GM13977 (cell line): ENCODE measurements at places on chromosomes 2 and 18.

- no peak for DNase-seq
Observed at GRCh38 chr2:154638783-154639182, 59.7 kb upstream of the KCNJ3 start.

DNA sequence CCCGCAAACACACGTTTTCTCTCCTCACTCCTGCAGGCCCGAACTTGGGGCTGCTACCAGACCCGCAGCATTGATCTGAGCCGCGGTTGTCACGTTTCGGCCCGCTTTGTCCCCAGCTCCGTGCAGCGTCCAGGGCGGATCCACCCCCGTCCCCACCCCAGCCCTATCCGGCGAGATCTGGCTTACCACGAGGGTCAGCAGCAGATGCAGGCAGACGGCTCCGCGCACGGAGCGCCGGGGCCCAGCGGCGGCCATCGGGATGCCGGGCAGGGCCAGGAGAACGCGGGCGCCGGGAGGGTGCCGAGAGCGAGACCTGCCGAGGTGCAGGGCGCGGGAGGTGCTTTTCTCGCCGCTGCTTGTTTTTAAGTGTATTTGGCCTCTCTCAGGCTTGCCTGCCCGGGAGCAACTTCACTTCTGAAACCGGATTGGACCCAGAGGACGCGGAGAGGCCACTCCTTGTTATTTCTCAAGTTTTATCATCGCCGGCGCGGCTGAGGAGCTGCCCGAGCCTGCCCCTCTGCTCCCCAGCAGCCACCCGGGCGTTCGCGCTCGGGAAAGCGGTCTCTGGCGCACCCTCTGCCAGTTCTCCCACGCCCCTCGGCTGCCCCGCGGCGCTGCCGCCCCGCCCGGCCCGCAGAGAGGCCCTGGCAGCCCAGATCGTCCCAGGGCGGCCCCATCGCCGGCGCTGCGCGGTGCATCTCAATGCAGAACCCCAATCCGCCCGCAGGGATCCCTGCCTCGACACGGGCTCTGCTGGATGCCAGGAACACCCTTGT lies at the start of gene DSC3:
DSC3 (minus strand) TSS at position 337 of the 776 bp plus-strand sequence; CDS start at position 255, 82 bp downstream.
- peak; percentile 45 for DNase-seq

- peak; percentile 12 for DNase-seq
Observed at GRCh38 chr2:197086500-197086899, 160.0 kb upstream of the PGAP1 start.

DNA sequence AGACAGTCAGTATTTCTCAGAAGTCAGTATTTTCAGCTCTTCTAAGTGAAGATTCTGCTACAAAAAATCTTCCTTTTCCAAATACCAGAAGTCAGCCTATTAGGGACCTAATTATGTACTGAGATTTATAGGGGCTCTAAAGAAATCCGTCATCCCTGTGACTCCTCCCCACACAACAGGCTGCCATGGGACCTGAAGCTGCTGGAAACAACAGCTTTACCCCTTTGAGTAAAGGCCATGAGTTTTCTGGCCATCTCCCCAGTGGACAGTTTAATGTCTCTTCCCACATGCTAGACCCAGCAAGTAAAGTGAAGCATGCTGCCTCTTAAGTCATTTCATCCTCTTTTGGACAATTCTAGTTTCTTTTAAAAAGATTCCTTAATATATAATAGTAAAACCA lies 255.7 kb upstream of the ACVR2A start:
- DNase-seq, result no peak

GRCh38 chr18:11767329-11767728 lies 78.3 kb downstream of the GNAL start:
- DNase-seq, result no peak

DNA sequence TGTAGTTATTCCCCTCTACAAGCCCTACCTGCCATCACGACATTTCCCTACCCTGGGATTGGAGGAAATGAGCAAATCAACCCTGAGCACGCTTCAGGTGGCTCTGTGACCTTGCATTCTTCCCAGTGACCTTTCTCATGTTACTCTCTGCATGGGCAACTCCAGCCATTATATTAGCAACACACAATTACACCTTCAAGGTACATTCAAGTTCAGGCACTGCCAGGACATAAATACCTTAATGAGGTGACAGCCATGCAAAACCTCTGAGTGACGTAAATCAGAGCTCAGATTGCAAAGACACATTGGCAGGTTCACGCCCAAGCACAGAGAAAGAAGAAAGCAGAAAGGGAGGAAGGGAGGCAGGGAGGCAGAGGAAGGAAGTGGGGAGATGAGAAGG lies 68.7 kb upstream of the ALK start:
- no peak for DNase-seq

DNA sequence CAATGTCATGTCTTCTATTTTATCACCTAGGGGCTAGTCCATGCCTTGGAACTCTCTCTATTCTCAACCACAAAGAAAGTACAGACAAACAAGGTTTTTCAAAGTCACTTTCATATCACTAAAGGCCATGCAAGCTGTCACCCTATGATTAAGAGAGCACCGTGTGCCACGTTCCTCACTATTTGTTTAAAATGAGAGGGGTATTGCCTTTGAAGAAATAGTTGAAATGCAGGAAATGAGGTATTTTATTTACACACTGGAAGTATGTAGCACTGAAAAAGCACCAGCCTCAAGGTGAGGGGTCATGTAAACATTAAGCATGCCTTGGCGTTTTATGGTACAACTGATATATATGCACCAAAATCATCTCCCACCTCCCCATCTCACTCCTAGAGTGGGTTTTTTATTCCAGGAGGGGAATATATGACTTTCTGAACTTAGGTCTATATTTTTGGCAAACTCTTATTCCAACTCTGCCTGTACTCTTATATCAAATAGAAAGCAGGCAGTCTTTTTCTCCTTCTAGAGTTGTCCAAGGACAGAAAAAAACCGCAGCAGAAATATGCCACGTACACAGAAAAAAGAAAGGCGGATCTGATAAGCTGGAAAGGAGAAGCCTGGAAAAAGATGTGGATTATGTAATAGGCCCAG lies 53.5 kb downstream of the VSNL1 start:
- no peak for DNase-seq
